ENCODE measurements at places on chromosomes 3 and 15.

DNA sequence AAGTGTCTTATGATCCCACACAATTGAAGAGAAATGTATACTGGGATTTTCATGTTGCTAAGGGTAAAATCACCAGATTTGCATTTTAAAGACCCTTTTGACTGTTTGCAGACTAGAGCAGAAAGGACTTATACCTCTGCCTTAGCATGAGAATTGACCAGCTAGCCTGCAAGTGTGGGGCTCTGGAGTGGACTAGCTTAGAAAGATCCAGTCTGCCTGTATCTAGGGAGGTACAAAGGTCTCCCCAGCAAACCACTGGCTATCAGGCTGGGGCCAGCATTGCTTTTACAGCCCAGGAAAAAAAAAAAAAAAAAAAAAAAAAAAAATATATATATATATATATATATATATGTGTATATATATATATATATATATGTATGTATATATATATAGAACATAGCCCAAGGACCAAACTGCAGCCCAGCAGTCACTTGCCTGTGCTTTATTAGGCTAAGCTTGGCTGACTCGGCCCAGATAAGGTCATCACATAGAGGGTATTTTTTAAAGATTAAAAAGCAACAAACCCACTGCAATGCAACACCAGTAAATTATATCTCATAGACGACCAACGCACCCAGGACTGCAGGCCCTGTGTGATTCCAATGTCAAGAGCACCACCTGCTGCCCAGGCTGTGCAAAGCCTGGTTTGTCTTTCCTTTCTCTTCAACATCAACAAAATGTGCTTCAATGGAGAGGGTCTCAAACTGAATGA is 63.7 kb downstream of the DCLK3 start:
- DNase-seq, result peak; percentile 23

- DNase-seq, result no peak
These were observed 57.1 kb downstream of the FEM1B start for GRCh38 chr15:68334661-68335124.

GRCh38 chr3:126490619-126491018 is 14.9 kb upstream of the ZXDC start:
- no peak for DNase-seq

GRCh38 chr15:67224889-67225288 is 29.6 kb downstream of the AAGAB start:
- no peak for DNase-seq

- no peak for DNase-seq
These were observed 6.0 kb downstream of the IL1RAP start for GRCh38 chr3:190519886-190520285.

GRCh38 chr15:82647835-82648256 is 683 bp upstream of the CPEB1 start:
- peak; percentile 66 for DNase-seq

DNA sequence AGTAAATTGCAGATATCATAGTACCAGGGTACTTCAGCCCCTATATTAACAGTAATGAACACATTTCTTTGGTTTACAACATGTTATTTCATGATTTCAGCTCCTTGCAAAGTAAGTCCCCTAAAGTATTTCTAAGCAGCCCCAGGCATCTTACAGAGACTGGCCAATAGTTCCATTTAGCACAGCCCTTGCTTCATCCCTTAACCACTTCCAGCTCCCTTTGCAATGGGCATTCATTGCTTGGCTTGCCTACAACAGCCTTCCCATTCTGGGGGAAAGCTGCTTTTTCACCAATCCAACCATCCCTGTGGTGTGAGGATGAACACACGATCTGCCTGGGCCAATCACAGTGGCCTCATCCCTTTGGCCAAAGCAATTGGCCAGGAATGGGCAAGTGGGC is 67.2 kb upstream of the XCR1 start:
- DNase-seq, result no peak

- peak; percentile 88 for DNase-seq
These were observed at the start of gene RASGRP1 for GRCh38 chr15:38564557-38565286. TSS of gene RASGRP1 (minus strand) at chr15:38564814. CDS start at chr15:38564628, 186 bp downstream.

DNA sequence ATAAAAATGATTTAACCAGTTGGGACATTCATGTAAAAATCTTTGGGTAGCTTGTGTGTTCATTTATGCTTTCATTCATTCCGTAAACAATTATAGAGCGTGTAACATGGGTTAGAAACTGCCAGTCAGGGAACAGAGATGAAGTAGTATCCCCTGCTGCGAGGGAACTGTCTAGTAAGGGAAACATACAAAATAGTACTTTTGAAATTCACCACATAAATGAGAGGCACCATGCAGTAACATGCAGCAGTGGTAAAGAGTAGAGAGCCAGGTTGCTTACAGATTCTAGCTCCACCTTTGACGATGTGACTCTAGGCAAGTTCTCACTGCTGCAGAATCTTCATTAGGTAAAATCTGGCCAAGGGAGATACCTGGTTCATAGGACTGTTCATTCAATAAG is 938 bp downstream of the DZIP3 start:
- DNase-seq, result no peak

- no peak for DNase-seq
These were observed 8.5 kb downstream of the CRBN start for GRCh38 chr3:3170998-3171397.

GRCh38 chr15:98647026-98647773 is 1.1 kb upstream of the IGF1R start:
- DNase-seq, result peak; percentile 82

GRCh38 chr3:52707585-52707984 is 1.7 kb downstream of the SPCS1 start:
- DNase-seq, result no peak

GRCh38 chr3:67376416-67376815 is 278.0 kb downstream of the SUCLG2 start:
- DNase-seq, result no peak

GRCh38 chr3:129528589-129529100 is at the start of gene RHO:
TSS of gene RHO (plus strand) at chr3:129528639. CDS start at chr3:129528734, 95 bp downstream.
- no peak for DNase-seq

- DNase-seq, result no peak
These were observed 53.4 kb upstream of the EPHA6 start for GRCh38 chr3:96760956-96761355.

DNA sequence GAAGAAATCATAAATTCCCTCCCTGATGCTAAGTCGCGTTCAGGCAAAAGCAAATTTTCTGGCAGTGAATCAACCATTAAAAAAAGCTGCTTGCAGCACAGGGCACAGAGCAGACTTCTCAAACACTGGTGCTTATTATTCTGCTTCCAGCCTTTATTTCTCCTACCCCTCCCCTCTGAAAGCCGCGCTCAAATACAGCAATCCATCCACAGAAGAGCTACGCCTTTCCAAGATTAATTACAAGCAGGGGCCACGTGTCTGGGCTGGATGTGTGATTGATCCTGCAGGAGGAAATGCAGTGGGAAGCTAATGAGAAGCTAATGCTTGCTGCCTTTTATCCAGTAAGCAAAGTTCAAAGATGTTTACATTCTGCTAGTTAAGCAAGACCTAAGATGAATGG is 134.9 kb upstream of the TOPAZ1 start:
- DNase-seq, result no peak

GRCh38 chr3:127450331-127450730 is 140.2 kb downstream of the TPRA1 start:
- no peak for DNase-seq

- no peak for DNase-seq
These were observed 148.0 kb upstream of the STRIT1 start for GRCh38 chr3:155441506-155441905.

DNA sequence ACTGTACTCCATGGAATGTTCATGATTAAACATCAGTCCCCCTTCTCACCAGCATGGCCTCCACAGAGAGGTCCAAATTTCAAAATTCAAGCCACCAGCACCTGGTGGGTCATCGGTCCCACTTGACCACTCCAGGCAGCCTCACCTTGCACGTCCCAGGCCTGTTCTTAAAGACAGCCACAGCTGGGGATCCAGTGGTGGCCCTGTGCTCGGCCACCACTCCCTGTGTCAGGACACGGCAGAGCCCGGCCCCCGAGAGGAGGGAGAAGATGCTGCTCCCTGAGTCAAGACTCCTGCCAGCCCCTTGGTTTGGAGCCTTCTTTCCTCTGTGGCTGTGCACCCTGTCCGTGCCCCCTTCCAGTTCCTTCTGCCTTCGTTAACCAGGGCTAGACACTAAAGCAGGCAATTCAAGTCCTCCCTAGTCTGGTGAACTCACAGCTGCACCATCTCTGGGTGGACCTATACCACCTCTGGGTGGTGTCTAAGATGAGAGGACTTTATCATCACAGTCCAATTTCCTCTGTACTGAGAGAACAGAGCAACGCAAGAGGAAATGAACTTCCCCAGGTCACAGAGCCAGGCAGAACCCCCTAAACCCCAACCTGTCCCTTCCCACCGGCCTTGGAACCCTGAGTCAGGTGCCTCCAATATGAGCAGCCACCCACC is 97.1 kb downstream of the MEGF11 start:
- DNase-seq, result no peak

DNA sequence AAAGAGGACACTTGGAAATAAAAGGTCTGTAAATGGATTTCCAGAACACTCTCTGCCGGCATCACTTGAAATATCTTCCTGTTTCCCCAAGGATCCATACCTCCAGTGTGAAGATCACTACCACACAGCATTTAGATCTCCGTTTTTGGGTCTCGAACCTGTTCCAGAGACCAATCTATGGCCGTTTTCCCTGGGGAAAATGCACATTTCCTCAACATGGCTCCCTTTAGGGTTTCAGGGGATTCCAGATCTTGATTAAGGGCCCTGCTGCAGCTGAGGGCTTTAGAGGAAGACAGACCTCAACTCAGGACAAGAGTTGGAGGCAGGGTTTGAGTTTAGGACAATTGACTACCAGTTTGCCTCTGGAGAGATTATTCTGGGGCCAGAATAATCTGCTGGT is 2.1 kb downstream of the CTSH start:
- no peak for DNase-seq

GRCh38 chr3:188901671-188902287 is 270.0 kb upstream of the TPRG1 start:
- DNase-seq, result no peak

GRCh38 chr15:39128746-39129145 is 452.1 kb upstream of the THBS1 start:
- DNase-seq, result no peak

DNA sequence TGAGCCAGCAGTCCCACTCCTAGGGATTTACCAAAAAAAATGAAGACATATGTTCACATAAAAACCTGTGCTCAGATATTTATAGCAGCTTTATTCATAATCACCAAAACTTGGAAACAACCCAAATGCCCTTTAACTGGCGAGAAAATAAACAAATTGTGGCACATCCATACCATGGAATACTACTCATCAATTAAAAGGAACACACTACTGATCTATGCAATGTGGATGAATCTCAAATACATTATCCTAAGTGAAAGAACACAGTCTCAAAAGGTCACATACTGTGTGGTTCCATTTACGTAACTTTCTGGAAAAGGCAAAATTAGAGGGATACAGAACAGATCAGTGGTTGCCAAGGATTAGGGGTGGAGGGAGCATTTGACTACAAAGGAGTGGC is 394.5 kb downstream of the SHQ1 start:
- DNase-seq, result no peak

- no peak for DNase-seq
These were observed 113.4 kb downstream of the RORA start for GRCh38 chr15:61115679-61116078.

DNA sequence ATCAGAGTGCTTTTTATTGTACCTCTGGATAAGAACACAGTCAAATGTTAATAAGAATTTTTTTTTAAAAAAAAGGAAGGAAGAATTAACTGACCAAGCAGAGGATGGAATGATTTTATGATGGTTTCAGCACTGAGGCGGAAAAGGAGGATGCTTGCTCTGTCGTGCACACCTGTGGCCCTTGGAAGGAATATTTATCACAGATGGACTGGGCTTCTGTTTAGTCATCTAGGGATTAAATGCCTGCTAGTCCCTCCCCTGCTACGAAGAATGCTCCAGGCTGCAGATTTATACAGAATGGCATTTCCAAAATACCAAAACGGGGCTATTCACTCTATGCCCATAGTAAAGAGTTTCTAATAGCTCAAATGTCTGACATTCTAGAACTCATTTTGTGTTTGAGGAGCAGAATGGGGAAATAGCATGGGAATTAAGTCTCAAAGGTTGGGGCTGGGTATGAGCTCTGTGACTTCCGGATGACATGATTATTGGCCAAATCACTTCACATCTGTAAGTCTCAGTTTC is 92.8 kb upstream of the BCL6 start:
- no peak for DNase-seq

DNA sequence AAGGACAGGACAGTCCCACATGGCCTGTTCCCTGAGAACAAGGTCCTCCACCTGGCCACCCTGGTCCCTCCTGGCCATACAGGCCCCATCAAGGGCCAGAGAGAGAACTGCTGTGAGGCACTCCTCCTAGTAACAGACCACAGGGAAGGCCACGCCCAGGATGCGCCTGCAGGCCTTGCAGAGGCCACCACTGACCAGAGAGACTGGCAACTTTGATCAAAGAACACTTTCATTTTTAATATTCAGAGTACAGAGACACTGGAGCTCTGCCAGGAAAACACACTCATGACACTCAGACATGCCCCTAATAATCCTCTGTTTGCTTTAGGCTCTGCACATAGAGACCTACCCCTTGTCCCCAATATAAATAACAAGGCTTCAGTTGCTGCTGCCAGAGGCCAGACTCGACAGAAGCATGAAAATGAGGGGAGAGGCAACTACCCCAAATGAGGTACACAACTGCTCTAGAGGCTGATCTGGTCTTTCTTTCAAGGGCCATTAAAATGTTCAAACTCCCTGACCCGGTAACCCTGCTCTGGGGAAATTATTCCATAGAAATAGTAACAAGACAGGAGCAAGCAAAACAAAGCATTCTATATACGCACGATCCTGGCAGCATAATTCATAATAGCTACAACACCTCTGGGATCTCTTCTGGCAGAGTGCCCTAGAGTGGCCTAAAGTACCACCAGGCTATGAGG is 44.8 kb downstream of the CCDC12 start:
- DNase-seq, result no peak

DNA sequence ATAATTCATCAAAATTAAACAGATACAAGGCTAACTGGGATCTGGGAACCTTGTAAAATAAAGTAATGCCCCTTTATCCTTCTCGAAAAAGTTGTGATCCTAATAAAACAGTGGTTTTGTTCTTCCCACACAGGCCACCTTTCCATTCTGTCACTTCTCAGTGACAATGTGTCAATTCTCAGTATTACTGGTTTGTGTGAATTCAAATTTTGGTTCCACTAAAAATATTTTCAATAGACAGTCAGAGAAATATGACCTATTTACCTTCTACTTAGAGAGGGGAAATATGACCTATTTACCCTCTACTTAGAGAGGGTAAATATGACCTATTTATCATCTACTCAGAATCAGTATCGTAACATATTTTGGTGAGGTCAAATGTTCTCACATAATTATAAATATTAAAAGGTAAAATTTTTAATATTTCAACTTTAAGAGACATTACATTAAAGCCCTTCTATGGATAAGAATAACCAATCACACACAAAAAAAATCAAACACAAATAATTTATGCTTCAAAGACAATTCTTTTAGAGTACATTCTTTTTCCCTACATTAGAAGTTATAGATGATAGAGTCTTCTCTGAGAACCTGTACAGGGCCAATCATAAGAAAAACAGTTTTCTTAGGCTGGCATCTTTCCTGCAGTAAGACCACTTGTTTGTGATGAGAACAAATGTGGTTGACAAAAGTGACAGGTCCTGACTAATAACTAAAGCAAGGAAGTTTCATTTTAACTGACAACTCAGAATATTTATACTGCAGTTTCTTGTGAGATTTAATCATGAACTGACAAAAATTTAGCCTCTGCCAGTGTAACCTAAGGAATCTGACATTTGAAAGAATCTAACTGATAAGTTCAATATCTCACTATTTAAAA is 323.3 kb downstream of the DIPK2A start:
- DNase-seq, result no peak

GRCh38 chr3:59839810-59840515 is 790.1 kb upstream of the CFAP20DC start:
- DNase-seq, result no peak

GRCh38 chr3:12809001-12809400 is 12.5 kb downstream of the CAND2 start:
- DNase-seq, result no peak

Data from activated naive CD4-positive, alpha-beta T cell treated with anti-CD3 and anti-CD28 coated beads, Interleukin-2, amount 50 U/mL, for 16 hours (primary cell).